Inflammatory macrophage treated with lipopolysaccharide for 4 hours (primary cell): ENCODE measurements at places on chromosomes 16 and 17.
A peak's percentile ranks its signal among the peaks of the same experiment; 100 is the strongest.

- DNase-seq: no peak
These were observed 14.5 kb downstream of the CARD14 start for GRCh38 chr17:80184423-80184714.

GRCh38 chr16:31453255-31454204 is 5.8 kb upstream of the ARMC5 start:
- DNase-seq: peak; percentile 98

DNA sequence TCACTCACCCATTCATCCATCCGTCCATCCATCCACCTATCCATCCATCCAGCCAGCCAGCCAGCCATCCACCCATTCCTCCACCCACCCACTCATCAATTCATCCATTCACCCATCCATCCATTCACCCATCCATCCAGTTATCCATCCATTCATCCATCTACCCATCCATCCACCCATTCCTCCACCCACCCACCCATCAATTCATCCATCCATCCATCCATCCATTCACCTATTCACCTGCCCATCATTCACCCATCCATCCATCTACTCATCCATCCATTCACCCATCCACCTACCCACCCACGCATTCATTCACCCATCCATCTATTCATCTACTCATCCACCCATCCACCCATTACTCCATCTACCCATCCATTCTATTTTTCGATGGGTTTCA is 43.6 kb upstream of the JPH3 start:
- DNase-seq: no peak

DNA sequence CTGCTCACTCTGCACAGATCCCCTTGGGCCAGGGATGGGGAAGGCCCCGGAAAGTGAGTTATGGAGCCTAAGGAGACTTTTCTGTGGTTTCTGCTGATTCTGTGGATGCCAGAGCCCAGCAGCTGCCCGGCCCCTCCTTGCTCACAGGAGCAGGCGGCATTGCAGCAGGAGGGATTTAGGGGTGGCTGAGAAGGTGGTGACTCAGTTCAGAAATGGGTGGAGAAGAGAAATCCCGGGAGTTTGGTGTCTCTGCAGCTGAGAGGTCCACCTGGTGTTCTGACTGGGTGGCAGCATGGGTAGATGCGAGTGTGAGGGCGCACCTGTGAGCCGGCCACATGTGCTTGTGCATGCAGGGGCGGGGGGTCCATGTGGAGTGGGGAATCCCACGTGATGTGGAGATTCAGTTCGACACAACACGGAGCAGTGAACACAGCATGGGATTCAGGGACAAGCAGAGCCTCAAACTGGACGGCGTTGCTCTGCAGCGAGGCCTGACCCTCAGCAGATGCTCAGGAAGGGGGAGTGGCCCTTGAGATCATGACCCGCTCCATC is 16.0 kb upstream of the SPPL2C start:
- no peak for DNase-seq
